ENCODE measurements at places on chromosomes 11 and 22. TPM values are rescaled to one million over a fixed set of nuclear protein-coding genes. Genes with fewer than 3 reads are reported as not detected.

C11orf65 gene
- total RNA-seq: 0.18 TPM

PHLDB1 gene
- total RNA-seq: 97.7 TPM

KDM4E gene
- not detected for total RNA-seq

- H3K27me3 ChIP-seq: no peaks in the 10 kb centered on the region
- H3K27ac ChIP-seq: no peak overlapping the region
- no peak overlapping the region for H3K4me3 ChIP-seq
Observed at GRCh38 chr11:114848027-114848426, 169.7 kb downstream of the NXPE2 start.

CNGA4 gene
- 0.62 TPM for total RNA-seq

OR52I2 gene
- not detected for total RNA-seq

- H3K36me3 ChIP-seq: no peaks in the 10 kb centered on the region
- no peak overlapping the region for H3K4me3 ChIP-seq
- DNase-seq: no peak
- no peak overlapping the region for H3K27ac ChIP-seq
- no peaks in the 10 kb centered on the region for H3K27me3 ChIP-seq
Observed at GRCh38 chr11:14376920-14377319, 17.9 kb upstream of the RRAS2 start.

DNA sequence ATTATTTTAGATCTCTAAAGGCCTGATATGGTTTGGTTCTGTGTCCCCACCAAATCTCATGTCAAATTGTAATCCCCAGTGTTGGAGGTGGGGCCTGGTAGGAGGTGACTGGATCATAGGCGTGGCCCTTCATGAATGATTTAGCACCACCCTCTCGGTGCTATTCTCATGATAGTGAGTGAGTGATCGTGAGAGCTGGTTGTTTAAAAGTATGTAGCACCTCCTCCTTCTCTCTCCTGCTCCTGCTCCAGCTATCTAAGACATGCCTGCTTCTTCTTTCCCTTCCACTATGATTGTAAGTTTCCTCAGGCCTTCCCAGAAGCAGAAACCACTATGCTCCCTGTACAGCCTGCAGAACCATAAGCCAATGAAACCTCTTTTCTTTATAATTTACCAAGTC, 114.1 kb downstream of the SERGEF start:
- H3K36me3 ChIP-seq: no peaks in the 10 kb centered on the region
- DNase-seq: no peak
- H3K27ac ChIP-seq: no peak overlapping the region

- no peaks in the 10 kb centered on the region for H3K4me1 ChIP-seq
- no peaks in the 10 kb centered on the region for H3K36me3 ChIP-seq
- no peak overlapping the region for H3K4me3 ChIP-seq
- no peak overlapping the region for H3K27ac ChIP-seq
- DNase-seq: no peak
Observed at GRCh38 chr11:116062129-116062489, 557.9 kb upstream of the CADM1 start.

SPI1 gene
- total RNA-seq: 0.31 TPM

DNA sequence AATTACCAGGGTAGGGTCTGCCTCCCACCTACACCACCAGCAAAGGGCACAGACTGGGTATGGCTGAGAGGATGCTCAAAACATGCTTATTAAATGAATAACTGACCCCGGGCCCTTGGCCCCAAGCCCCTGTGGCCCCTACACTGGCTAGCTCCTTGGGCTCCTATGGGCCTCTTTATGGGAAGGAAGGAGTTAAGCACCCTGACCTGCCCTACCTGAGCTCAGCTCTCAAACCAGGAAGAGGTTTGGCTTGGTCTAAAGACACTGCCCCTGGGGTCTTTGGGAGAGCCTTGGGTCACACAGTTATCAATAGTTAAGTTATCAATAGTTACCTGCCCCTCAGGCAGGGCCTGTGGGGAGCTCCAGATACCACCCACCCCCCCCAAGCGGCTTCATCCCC, 1.2 kb downstream of the USH1C start:
- no peaks in the 10 kb centered on the region for H3K27me3 ChIP-seq
- no peak overlapping the region for H3K4me3 ChIP-seq
- H3K36me3 ChIP-seq: no peaks in the 10 kb centered on the region
- H3K27ac ChIP-seq: no peak overlapping the region

DNA sequence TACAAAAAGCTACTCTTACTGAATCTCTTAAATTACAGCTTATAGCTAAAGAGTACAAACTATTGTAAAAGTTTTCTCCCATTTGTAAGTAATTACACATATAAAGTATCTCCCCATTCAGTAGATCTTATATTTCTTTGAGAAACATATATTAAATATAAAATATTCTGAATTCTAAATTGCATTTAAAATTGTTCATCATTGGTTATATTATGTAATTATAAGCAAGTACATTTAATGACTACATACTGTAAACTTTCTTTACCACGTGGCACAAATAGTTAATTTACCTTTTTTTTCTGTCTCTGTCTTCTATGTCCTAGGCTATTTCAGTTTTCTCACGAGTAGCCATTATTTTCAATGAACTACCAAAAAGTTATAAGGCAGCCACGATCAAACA, 101.2 kb upstream of the SERPIND1 start:
- no peaks in the 10 kb centered on the region for H3K36me3 ChIP-seq
- H3K4me1 ChIP-seq: no peaks in the 10 kb centered on the region
- no peak overlapping the region for H3K4me3 ChIP-seq

Data from Panc1 (cell line).